ENCODE measurements at places on chromosomes 11 and 22.

- no peak for DNase-seq
Measured at GRCh38 chr11:26344647-26345046, 12.7 kb downstream of the ANO3 start.

GRCh38 chr11:68345776-68346461 lies 33.5 kb downstream of the LRP5 start:
- DNase-seq, result no peak

DNA sequence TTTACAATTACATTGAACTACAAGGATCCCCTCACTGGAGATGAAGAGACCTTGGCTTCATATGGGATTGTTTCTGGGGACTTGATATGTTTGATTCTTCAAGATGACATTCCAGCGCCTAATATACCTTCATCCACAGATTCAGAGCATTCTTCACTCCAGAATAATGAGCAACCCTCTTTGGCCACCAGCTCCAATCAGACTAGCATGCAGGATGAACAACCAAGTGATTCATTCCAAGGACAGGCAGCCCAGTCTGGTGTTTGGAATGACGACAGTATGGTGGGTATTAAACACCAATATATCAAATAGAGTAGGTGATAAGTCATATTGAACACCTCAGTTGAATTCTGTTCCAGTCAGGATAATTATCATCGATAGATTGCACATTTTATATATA lies 4.4 kb downstream of the FBXO7 start:
- DNase-seq, result no peak

DNA sequence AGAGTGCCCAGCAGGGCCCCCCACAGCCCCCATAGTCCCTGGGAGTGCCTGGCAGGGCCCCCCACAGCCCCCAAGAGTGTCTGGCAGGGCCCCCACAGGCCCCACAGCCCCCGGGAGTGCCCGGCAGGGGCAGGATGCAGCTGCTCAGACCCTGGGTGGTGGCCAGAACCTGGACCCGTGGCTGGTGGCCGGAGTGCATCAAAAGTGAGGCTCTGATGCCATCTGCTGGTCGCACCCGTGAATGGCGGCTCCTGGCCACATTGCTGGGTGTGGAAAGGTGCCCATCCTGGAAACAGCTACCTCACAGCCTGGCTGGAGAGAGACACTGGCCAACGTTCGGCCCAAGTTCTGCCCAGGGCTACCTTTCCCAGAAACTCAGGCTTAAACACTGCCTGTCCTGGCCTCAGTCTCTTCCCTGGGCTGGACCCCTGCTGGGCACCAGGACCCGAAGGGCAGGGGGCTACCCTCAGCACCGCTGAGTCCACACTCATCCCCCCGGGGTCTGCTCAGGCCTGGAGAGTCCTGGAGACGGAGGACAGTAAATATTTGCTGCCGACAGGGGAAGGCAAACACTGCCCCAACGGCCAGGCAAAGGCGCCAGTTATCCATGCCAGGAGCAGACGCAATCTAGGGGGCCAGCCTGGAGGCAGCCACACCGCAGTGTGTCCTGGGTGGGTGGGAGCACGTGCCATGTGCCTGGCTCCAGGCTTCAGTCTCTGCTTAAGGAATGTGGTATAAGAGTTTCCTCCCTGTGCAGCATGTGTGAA lies 4.4 kb downstream of the INS start:
- peak; percentile 93 for DNase-seq
